NCI-H1694 treated with DMSO at 0.1 percent for 48 hours (cell line): ENCODE measurements at places on chromosomes 16 and 17.

DNA sequence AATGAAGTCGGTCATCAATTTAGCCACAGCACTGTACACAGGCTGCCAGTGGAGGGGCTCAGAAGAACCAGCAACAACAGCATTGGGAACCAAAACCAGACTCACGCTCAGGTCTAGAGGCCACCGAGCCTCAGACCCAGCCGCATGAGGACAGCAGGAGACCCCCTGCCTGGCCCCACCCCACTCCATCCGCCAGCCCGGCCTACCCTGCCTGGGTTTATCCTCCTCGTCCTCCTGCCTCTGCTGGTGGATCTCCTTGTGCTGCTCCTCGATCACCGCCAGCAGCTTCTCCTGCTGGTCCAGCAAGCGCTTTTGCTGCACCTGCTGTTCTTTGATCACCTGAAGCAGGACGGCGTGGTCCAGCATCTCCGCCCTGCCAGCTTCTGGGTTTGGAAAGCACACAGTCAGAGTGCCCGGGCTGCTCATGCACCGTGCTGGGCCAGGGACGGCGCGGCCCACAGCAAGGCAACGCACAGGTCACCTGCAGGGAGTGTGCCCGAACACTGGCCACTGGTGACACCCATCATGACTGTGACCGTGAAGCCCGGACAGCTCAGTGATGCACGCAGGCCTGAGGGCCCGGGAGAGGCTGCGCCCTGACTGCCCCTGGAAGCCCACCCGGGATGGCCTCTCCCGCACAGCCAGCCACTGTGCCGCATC lies 7.7 kb downstream of the NDUFAF8 start:
- DNase-seq: no peak

- no peak for DNase-seq
Measured at GRCh38 chr16:14283786-14284185, 212.7 kb downstream of the MRTFB start.

GRCh38 chr16:51048544-51048943 lies 102.5 kb downstream of the SALL1 start:
- DNase-seq: no peak

- no peak for DNase-seq
Measured at GRCh38 chr17:31251105-31251969, 45.7 kb downstream of the OMG start.

DNA sequence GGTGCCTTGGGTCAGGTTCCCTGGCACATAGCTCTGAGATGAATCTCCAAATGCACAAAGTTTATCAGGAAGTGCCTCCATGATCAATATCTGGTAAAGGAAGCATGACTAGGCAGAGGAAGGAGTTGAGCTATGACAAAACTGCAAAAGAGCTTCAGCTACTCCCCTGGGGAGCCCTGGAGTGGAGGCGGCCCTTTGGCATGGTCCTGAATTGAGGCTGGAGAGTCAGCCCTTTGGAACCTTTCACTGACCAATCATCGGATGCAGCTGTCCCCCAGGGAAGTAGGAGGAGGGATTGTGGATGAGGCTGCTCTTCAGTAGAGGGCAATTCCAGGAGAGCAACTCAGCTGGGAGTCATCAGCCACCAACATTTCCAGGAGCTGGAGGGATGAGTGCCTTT lies 46.1 kb upstream of the NLRP1 start:
- no peak for DNase-seq

GRCh38 chr17:1384905-1385435 lies 15.1 kb downstream of the YWHAE start:
- DNase-seq: no peak

DNA sequence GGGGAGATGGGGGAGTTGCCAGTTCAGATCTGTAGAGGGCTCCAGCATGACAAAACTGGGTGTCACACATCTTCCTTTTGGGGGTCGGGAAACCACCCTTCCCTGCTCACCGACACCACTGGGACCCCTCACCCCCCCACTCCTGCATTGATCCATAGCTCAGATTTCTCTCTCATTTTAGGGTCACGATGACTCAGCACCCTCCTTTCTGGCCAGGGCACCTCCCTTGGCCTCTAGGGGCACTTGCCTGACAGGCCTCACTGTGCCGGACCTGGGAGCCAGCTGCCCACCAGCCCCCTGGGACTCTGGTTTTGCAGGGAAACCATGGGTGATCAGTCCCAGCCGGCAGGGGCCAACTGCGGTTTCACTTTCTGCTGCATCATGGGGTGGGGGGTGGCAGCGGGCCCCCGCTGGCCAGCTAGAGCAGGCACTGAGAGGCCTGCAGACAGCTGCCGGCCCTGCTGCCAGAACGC lies 239.4 kb downstream of the MRTFB start:
- DNase-seq: no peak

DNA sequence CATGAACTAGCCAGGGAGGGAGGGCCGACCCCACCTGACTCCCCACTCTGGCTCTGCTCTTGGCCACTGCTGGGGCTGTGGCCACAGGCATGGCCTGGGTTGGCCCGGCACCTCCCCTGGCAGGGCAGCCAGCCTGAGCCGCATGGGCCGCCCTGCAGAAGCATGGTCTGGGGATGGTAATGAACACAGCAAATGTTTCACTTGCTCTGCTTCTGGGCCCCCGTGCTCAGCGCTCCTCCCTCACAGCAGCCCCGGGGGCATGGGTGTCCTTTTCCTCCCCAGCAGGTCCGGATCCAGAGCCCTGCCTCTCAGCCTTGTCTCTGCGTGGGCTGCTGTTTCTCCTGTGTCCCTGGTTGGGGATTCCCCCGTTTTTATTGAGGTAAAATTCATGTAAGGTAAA lies 30.9 kb upstream of the KCNJ12 start:
- DNase-seq: no peak

GRCh38 chr16:9655051-9655450 lies 527.2 kb downstream of the GRIN2A start:
- DNase-seq: no peak

- DNase-seq: no peak
Measured at GRCh38 chr17:58323366-58324055, 5.1 kb downstream of the TSPOAP1 start.

DNA sequence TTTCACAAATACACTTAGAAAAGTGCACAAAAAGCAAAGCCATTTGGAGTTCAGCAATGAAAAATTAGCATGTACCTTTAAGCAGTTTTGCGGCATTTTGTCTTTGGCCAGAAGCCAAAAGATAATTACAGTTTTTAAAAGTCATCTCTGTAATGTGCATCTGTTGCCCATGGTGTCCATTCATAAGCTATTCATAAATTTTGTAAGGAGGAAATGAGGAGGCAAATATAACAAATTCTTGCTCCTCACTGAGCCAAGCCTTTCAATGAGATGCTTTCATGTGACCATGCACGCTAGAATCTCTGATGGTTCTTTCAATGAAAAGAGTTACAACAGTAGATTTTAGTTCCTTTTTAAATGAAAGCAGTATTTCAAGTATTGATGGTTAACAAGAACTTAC lies 247.1 kb upstream of the MON1B start:
- peak; percentile 16 for DNase-seq

GRCh38 chr17:28725166-28725659 lies 820 bp downstream of the TLCD1 start:
- DNase-seq: peak; percentile 33

- no peak for DNase-seq
Measured at GRCh38 chr16:75457485-75458021, 6.9 kb downstream of the TMEM170A start.

DNA sequence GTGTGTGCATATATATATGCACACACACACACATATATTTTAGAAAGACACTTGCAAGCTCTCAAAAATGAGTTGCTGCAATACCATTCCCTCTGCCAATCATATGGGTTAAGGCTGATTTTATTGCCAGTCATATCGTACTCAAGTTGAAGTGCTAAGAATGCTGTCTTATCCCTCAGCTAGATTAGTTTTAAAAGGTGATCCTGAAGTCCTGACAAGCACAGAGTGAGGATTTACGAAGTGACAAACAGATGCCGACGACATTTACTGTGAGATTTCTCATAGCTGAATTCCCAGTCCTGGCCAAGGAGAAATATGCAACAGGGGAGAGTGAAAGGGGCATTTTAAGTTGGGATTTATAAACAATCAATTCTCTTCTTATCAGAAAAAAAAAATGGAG lies 126.2 kb upstream of the RBFOX1 start:
- no peak for DNase-seq

GRCh38 chr17:3762922-3763776 lies 37.8 kb downstream of the ITGAE start:
- no peak for DNase-seq

DNA sequence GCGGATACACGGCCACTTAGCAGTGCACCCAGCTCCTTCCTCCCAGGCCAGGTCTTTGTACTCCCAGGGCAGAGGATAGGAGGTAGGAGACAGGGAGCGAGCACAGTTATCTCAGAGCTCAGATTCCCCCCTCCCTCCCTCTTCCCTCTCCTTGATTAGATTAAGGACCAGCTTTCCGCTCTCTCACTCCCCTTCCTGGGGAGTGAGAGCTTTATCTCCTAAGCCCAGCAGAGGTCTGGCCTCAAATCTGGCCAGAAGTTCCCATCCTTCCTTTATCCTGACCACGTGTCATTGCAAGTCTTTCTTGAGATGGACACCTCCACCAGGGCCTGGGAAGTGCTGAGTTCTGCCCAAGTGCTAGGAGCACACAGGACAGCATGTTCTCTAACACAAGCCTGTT lies 5.1 kb downstream of the ARL4D start:
- DNase-seq: no peak

GRCh38 chr17:41860254-41860931 lies 4.8 kb downstream of the KLHL11 start:
- DNase-seq: no peak

DNA sequence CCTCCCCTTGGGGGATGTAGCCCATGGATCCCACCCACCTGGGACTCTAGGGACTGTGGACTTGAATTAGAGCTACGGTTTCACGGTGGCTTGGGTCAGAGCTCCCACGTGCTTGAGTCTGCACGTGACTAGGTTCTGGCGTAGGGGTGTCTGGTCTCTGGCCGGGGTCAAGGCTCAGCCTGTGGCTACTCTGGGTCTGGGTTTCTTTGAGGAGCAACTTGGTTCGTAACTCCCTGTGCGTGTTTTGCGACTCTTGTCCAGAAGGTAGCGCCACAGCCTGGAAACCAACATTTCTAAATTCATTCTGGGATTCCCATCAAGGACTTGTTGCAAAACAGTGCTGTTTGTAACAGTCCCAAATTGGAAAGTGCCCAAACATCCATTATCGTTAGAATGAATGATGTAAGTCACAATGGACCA lies 470 bp upstream of the GGT6 start:
- DNase-seq: peak; percentile 51

DNA sequence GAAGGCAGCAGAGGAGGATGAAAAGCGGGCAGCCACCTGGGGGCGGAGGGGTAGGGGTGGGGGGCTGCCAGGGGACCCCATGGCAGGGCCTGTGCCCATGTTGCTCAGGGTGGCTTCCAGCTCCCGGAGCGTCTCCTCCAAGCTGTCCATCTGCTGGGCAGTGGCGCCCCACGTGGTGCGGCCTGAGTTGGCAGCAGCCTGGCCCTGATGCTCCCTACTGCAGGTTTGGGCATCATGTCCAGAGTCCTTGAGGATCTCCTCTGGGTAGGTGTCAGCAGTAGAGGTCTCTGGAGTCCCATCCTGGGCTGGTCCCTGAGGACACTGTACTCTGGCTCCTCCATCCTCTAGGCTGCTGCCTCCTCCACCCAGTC lies 60.9 kb downstream of the SRCIN1 start:
- no peak for DNase-seq

DNA sequence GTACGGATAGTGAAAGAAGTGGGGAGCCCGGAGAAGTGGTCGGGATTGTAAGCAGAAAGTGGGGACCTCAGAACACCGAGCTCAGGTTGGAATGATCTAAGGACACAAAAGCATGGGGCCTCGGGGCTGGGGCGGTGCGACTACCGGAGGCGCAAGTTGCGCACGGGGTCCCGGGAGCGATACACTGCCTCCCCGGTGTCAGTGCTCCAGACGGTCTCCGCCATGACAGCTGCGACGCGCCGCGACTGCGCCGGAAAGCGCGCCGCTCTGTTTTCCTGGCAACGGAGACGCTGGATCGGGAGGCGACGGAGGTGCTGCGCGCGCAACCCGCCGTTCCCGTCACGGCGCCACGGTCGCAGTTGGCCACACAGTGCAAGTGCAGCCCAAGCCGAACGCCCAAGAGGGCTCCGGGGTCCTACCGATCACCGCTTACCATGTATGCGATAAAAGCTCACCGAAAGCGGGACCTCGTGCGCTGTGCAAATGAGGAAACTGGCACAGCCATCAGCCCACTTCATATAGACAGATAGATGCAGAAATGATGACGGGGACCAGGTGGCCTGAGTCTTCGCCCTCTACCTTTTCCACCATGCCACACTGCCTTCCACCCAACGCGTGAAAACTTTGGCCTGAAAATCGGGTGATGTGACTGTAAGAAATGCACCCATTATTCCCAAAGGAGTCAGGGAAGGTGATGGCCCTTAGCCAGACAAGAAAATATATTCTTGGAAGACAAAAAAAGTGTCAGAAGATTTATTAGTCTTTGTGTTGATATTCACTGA lies at the start of gene MKS1:
Gene MKS1 (minus strand): TSS at position 249 of the 782 bp plus-strand sequence. CDS start 25 bp downstream, at position 224.
- DNase-seq: peak; percentile 93

DNA sequence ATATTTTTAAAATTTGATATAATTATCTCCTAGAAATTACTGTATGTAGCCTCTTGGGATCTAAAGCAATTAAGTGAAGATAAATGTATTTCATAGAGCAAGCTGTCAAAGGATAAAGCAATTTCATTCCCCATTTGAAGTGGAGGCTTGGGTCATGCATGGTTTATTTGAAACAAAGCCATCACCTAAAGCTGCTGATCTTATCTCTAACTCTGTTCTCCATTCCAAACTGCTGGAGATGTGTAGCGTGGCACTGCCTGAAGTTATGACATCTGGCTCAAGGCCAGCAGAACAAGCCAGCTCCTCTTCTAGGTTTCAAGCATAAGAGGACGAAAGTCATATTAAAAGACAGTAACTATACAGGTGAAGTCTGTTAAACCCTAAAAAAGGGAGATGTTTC lies 83.9 kb downstream of the HIC1 start:
- peak; percentile 13 for DNase-seq

DNA sequence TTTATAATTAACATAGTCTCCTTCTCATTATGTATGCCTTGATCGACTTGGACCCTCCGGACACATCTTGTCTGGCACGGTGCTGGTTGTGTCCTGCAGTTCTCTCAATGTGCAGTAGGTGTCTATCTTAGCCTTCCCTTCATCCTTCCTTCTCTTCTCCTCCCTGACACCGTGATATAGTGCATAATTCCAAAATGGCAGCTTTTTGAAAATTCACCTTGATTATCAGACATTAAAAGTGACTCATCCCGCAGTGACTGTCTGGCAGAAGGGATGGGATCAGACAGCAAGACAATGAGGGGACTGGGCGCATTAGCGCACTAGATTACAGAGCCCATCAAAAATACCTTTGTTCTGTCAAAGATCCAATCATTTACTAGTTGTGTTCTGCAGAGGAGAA lies 70.0 kb upstream of the PMFBP1 start:
- peak; percentile 66 for DNase-seq

DNA sequence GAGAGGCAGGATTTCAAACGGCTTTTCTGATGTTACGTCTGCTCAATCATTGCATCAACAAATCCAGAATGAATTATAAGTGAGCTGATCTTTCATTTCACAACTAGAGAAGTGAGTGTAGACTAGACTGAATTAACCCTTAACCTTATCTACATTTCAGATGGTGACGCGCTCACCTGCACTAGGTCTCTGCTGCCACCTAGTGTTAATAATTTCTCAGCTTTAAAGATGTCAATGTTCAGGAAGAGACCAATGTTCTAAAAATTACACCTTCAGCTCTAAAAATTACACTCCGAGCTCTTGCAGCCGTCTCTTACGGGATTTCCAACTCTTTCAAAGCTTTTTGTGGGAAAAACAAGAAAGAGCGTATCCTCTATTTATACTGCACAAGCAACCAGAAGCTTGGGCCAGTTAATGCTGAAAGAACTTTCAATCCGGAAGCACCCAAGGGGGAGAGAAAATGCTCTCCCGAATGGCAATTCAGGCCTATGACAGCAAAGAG lies 88.2 kb upstream of the FA2H start:
- DNase-seq: peak; percentile 58
